AG08396 (cell line): ENCODE measurements at places on chromosomes 4 and X.

- DNase-seq, result no peak
Measured at GRCh38 chrX:149717803-149718202, 5.9 kb downstream of the MAGEA11 start.

- no peak for DNase-seq
Measured at GRCh38 chrX:111283446-111283845, 13.2 kb upstream of the CAPN6 start.

DNA sequence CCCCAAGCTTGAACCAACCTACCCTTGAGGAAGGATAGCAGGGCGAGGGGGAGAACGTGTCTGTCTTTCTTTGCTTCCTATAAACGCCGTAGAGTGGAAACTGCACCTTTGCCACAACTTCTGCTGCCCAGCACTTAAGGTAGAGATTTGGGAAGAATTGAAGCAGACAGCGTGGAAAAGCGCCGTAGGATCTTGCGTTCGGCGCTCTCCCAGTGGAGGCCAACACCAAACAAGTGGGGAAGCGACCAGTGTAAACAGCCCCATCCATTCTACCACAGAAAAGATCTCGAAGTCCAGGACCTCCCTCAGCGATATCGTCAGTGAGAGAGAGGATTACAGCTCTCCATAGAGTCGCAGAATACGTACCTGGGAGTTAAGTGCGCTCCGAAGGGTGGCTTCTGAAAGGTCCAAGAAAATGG is 3.9 kb upstream of the NKX6-1 start:
- no peak for DNase-seq

GRCh38 chr4:190015538-190016368 is 11.3 kb downstream of the FRG2 start:
- DNase-seq, result no peak

GRCh38 chrX:93177930-93178329 is 495.4 kb downstream of the NAP1L3 start:
- no peak for DNase-seq

DNA sequence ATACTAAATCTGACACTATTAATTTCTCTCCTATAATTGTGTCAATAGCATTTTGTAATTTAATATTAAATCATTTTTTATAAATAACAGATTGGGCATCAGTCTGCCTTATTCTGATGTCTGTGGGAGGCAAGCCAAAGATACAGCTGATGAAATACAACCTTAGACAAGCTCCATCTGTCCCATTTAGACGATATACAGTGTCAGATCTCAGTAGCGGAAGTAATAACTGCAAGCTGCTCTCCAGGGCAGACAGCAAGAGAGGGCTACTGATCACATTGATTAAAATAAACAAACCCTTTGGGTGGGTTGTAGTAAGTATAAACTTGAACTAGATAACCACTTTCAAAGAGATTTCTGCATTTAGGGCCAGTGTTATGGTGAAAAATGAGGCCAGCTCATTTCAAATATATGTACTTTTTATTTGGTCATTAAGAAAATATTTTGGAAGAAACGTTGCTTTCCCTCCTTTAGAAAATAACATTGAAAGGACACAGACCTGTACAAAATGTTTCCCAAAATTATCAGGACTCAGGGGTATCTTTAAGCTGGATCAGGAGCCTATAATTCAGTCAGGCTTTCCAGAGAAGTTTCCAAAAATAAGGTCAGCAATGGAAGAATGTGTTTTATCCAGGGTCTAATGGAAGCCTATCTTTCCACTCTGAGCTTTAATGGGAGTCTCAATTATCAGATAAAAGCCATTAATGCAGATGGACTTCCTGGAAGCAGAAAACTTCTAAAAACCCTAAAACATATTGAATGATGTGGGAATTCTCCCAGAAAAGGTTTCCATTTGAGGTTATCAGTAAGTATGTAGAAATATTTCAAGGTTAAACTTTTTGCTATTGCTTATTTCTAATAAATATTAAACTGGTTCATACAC is 1028.8 kb upstream of the IGFBP7 start:
- DNase-seq, result no peak
